ENCODE measurements at places on chromosomes 11 and 22.
A peak's percentile ranks its signal among the peaks of the same experiment; 100 is the strongest.

- DNase-seq, result peak; percentile 89
Measured at GRCh38 chr11:69670158-69670845, 4.9 kb downstream of the LTO1 start.

- DNase-seq, result no peak
Measured at GRCh38 chr11:28140689-28141455, 32.7 kb downstream of the METTL15 start.

DNA sequence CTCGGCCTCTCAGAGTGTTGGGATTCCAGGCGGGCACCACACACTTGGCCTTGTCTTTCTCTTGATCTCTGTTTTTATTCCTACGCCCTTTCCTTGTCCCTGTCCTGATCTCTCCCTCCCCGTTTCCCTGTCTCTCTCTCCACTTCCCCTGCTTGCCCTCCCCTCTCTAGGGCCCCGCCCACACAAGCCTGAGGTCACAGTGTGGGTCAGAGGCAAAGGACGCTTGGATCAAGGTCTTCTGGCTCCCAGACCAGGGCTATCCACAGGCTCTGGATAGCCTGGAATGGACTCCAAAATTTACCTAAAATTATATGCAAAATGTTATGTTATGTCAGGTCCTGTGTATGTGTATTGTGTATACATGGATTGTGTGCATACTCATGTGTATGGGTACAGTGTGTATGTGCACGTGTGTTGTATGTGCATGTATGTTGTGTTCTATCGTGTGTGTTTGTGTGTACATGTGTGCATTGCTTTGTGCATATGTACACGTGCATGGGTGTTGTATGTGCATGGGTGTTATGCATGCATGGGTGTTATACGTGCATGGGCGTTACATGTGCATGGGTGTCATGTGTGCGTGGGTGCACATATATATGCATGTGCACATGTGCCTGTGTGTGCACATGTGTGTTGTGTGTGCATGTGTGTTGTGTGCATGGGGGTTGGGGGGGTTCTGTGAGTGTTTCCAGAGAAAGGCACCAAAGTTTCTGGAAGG is 38.3 kb downstream of the TP53I11 start:
- no peak for DNase-seq

DNA sequence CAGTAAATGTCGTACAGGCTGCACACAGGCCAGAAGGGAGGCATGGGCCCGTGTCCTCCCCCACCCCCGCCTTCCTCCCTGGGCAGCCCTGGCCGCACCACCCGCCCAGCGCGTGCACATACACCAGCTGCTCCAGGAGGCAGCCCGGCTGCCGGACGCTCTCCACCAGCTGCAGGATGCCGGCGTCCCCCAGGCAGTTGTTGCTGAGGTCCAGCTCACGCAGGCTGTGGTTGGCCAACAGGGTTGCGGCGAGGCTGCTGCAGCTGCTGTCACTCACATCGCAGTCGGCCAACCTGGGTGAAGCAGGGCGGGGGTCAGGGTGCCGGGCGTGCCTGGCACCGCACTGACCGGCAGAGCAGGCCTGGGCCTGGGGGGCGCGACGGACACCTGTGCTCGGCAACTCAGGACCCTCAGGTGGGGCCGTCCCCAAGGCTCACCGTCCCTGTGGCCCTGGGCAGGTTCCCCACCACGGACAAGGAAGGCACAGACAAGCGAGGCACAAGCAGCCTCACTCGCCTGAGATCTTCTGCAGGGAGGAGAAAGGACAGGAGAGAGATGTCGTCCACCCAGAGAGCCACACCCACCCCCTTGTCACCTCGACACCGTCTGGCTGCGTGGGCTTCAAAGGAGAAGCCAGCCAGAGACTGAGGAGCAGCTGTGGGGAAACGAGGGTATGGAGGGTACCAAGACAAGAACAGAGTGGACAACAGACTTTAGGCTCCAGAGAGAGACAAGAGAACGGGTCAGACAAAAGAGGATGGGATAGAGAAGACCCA is 12.1 kb downstream of the RNH1 start:
- peak; percentile 25 for DNase-seq

- DNase-seq, result peak; percentile 95
Measured at GRCh38 chr22:37752189-37753087, 55.3 kb upstream of the GCAT start.

DNA sequence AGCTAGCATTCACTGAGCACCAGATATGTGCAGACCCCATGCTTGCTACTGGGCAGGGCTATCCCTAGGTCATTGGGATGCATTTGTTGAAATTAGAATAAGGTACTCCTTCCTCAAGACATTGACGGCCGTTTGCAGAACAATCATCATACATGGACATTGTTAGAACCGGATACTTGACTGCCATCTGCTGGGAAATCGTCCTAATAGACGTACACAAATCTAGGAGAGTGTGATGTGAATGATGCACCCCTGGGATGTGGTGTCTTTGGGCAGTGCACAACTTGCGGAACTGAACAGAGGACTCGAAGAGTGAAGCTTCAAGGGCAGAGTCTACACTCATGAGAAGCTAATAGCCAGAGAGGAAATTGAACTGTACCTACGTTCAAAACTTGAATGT is 35.9 kb downstream of the MYO18B start:
- no peak for DNase-seq

GRCh38 chr11:41377709-41378394 is 81.6 kb downstream of the LRRC4C start:
- no peak for DNase-seq

- DNase-seq, result no peak
Measured at GRCh38 chr11:56637500-56637899, 4.7 kb downstream of the OR5AP2 start.

DNA sequence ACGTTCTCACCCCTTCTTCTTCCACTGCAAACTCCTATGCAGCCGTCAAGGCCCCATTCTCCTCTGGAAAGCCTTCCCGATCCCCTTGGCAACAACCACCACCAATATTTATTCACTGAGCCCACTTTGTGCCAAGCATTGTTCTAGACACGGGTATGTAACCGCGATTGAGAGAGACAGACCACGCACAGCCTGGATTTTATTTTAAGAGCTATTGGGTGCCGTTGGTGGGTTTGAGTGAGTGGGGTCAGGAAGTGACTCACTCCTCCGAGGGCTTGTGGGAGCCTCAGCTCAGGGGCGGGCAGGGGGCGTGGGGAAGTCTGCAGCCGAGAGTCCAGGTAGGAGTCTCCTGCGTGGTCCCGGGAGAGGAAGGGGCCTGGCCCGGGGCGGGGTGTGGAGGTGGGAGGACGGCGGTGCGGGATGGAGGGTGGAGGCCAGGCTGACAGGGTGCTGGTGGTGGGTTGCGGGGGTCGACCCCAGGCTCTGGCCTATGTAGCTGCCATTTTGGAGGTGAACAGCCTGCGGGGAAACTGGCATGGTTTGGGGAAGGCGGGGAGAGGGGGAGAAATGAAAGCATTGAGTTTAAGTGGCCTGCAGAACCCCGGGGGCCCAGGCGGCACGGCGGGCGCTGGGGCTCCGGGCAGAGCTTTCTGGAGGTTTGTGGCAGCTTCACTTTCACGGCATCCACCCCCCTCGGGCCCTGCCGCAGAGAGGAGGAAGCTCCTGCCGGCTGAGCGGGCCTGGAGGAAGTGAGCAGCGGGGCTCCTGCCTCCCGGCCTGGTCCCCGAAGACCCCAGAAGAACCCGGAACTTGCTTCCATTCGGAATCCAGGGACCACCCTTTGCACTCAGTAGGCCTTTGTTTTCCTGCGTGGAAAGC is 547 bp downstream of the PARVG start:
- DNase-seq, result peak; percentile 60

- no peak for DNase-seq
Measured at GRCh38 chr11:96319898-96320656, 22.9 kb downstream of the MAML2 start.

GRCh38 chr11:59501931-59502330 is 1.4 kb upstream of the OR4D11 start:
- no peak for DNase-seq

DNA sequence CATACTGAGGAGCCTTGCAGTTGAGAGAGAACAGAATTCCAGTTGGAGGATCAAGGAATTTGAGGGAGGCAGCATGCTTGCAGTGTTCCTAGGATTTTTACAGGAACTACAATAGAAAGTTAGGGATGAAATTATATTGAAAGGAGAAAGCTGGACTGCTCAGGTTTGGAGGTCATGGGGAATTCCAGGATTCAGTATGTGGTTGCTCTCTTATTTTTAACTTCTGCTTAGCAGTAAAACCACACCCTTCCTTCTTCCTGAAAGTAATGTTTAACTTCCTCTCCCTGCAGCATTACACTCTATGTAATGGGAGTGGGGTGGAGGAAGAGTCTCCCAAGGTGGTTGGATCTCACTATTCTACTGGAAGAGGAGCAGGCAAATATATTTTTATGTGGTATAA is 31.3 kb downstream of the CTNND1 start:
- DNase-seq, result no peak

GRCh38 chr11:85805387-85805786 is 5.6 kb downstream of the SYTL2 start:
- DNase-seq, result no peak

DNA sequence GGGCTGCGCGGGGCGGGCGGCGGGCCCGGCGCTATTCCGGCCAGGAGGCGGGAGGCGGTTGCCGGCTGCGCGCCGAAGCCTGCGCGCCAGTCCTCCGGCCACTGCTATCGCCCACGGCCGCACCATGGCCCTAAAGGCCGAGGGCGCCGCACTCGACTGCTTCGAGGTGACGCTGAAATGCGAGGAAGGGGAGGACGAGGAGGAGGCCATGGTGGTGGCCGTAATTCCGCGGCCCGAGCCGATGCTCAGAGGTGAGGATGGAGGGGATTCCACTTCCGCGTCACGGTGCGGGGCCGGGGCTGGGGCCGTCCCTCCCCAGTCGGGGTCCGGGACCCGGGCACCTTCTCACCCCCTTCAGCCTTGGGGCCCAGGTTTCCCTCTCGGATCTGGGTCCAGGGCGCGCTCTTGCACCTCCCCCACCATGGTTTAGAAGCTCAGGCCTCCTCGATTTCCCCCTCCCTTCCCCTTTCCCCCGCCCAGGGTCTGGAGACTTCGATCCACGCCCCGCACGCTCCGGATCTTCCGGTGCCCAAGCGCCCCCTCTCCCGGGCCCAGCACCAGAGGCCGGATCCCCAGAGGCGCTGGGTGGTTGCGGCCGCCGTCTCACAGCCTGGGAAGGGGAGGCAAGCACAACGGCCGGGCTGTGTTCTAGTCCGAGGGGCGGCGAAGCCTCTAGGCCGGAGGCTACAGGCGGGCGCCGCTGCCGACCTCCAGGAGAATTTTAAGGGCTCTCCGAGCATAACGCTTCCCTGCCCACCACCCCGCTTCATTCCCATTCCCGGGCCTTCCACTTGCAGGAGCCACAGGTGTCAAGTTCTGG is 517 bp downstream of the SPINDOC start:
- DNase-seq, result peak; percentile 74

DNA sequence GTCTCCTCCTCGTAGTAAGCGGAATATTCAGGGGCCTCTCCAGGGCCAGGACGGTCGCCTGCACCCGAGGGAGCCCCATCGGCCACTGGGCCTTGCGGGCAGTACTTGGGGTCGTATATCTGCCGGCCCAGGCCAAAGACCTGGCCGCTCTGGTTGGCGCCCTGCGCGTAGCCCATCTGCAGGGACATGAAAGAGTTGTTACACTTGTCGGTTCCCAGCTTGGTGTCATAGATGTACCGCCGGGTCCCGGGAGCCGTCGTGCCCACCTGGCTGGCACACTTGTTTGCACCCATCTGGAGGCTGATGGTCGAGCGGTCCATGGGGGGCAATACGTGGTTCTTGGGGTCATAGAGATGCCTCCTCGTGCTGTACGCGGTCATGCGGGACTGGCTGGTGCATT is 19.4 kb upstream of the SPATA19 start:
- DNase-seq, result no peak

- no peak for DNase-seq
Measured at GRCh38 chr11:102192349-102193066, 82.3 kb downstream of the YAP1 start.

- DNase-seq, result peak; percentile 19
Measured at GRCh38 chr11:1943576-1943975, 3.6 kb upstream of the MRPL23 start.

- DNase-seq, result no peak
Measured at GRCh38 chr22:41819257-41819656, 13.6 kb upstream of the SREBF2 start.

DNA sequence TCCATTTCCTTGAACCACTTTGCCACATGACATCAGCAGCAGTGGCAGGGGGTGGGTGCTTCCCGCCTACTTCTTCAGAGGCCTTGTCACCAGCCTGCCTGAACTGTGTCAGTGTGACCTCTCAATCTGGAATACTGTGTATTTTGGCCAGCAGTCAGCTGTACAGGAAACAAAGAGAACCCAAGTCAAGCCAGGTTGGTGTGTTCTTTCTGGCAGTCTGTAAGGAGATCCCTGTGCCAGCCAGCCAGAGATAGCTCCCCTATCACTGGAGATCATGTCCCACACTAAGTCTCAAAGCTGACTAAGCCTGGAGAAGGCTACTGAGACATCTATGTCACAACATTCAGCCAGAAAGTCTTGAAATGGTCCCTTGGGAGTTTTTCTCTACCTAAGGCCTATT is 142.1 kb downstream of the TRPC6 start:
- peak; percentile 70 for DNase-seq

DNA sequence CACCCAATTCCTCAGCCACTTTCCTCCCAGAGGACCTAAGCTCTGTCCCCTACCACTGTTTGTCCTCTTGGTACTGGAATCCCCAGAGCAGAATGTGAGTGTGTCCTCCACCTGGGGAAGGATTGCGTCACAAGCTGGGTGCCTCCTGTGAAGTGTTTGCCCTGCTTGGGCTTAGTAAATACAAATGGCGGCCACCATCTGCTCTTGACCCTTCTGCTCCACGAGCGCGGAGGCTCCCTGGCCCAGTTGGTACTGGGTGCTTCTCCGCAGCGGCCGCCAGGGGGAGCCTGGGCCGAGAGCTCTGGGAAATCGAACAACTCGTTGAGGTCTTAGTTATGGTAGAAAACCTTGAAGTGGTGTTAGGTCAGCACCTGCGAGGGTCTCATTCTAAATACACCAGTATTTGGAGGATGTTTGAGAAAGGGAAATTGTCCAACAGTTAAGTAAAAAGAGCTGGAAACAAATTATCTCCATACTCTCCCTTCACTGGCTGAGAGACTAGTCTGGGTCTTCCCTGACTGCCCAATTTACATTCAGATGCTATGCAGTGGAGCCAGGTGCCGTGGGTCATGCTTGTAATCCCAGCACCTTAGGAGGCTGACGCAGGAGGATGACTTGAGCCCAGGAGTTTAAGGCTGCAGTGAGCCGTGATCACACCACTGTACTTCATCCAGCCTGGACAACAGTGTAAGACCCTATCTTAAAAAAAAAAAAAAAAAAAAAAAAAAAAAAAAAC is 74.6 kb upstream of the TEAD1 start:
- DNase-seq, result peak; percentile 69

- DNase-seq, result no peak
Measured at GRCh38 chr11:111095327-111095726, 150.2 kb upstream of the POU2AF2 start.

- DNase-seq, result no peak
Measured at GRCh38 chr22:35483730-35484129, 56.9 kb upstream of the RASD2 start.

DNA sequence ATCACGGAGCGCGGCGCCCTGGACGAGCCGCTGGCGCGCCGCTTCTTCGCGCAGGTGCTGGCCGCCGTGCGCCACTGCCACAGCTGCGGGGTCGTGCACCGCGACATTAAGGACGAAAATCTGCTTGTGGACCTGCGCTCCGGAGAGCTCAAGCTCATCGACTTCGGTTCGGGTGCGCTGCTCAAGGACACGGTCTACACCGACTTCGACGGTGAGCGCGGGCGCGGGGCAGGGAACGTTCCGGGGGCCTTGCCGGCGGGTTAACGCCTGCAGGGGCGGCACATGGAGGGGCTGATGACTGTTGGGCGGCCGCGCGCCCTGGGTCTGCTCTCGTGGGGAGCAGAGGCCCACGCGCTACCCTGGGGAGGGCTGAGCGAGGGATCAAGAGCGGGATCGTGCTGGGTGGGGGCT is 1.0 kb downstream of the PIM3 start:
- no peak for DNase-seq

- no peak for DNase-seq
Measured at GRCh38 chr11:61639816-61640443, 40.3 kb upstream of the DAGLA start.

Measured in left ventricle myocardium superior (tissue), 1 donor.